Left ventricle myocardium inferior (tissue), 1 donor: ENCODE measurements at places on chromosomes 1 and 21.

DNA sequence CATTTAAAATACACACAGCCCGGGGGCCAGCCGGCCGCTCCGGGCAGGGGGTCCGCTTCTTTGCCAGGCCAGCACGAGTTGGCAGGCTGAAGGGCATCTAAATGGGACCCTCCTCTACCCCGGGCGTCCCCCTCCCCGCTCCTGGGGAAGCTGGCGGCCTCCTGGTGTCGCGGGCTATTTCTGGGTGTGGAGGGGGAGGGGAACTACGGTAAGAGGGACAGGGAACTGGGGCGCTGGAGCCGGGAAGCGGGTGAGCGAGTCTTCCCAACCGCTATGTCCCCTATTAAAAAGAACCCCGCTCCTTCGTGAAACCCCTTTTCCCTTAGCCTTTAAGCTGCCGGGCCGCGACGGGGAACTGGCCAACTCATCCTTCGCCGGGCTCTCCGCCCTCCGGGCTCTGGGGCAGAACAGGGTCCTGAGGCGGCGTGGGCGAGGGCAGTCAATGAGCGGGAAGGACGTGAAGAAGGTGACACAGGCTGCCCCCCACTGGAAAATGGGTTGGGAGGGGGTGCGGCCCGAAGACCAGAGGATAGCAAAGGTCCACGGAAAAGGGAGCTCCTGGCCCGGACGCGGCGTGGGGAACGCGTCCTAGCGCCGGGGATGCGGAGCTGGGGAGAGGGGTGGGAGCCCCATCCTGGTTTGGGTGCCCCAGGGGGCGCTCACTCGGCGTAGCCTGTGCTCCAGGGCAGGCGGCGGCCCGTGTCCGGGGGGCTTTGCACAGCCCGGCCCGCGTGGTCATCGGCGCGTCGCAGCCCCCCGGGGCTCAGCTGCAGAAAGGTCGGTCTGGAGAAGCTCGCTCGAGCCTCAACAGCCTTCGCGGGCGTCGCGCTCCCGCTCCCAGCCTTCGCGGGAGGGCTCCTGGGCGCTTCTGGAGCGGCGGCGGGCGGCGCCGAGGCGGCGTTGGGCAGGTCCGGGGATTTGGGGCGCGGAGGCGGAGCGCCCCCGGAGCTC lies 544 bp downstream of the PPM1J start:
- DNase-seq: no peak

DNA sequence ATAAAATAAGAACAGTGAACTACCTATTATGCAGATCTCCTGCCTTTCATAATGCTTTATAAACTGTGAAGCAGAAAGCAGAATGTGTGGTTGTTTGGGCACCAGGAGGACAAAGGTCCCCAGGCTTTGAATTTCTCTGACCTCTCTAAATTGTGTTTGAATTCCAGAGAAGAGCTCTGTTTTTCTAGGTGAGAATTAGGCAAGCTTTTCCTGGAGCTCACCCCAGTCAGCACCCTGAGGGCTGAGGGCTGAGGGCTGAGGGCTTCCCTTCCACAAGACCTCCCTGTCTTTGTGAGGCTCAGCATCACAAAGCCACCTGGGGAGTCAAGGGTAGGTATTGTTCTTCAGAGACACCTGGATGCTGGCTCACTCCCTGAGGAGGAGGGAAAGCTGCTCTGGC lies 45.5 kb upstream of the LRIG2 start:
- DNase-seq: no peak

GRCh38 chr1:43947874-43948437 lies 1.2 kb downstream of the IPO13 start:
- no peak for DNase-seq

GRCh38 chr21:42857216-42857615 lies 22.1 kb downstream of the WDR4 start:
- DNase-seq: no peak

DNA sequence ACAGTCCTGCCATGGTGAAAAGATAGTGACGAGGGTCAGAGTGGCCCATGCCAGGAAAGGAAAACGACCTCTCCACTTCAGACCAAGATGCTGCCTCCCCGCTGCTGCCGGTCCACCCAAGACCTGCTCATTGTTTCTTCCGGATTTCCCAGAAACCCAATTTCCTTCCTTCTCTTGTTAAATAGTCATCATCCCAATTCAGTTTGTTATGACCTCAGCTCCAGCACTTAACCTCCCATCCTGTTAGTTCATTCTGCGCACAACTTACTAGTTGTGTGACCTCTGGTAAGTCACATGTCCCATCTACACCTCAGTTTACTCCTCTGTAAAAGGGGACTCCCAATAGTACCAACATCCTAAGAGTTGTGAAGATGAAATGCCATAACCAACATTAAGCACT lies 29.9 kb upstream of the PPP1R15B start:
- no peak for DNase-seq

DNA sequence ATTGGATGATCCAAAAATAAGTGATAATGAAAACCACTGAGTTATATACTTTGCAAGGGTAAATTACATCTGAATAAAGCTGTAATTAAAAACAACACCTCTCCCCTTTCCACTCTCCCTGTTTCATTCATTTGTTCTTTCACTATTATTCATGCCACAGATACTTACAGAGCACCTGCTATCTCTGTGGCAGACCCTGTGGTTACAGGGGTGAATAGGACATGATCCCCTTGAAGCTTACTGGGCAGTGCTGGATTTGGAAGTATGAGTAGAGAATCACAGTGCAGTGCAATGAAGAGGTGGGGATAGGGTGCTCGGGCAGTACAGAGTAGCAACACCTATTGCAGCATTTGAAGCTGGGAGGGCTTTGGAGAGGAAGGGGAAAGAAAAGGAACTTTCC lies 21.7 kb downstream of the ARV1 start:
- DNase-seq: no peak

DNA sequence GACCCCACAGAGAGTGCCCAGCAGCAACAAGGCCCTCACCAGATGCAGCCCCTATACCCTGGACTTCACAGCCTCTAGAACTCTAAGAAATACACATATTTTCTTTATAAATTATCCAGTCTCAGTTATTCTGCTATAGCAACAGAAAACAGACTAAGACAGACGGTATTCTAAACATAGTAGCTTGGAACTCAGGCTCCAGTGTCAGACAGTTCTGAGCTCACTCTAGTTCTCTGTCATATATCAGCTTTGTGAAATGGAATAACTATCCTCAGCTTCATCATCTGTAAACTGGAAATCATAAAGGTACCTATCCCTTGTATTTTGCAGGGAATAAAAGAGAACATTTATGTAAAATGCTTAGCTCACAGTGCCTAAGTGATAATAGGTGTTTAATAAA lies 127.4 kb downstream of the GLUL start:
- DNase-seq: no peak

DNA sequence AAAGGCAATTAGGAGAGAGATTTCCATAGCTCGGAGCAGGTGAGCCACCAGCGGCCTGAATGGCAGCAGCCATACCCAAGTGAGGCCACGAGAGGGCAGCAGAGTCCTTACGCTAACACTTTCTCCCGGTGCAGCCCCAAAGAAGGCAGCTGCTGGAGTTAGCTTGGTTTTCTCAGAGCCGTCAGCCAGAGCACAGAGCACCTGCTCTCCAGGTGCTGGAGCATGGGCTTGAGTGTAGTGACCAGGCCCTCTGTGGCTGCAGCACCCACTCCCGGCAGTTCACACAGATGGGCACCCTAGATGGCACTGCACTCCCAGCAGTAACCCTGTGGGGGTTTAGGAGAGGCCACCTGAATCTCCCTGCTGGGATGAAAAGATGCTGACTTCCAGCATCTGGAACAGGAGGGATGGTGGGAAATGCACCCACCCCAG lies 45.8 kb downstream of the TMCC2 start:
- peak; percentile 83 for DNase-seq

- no peak for DNase-seq
These were observed 125.3 kb upstream of the RUNX3 start for GRCh38 chr1:25055324-25055780.
